Ureter (tissue), 1 donor: ENCODE measurements at places on chromosomes 1 and 21. TPM values are rescaled to one million over a fixed set of nuclear protein-coding genes. Genes with fewer than 3 reads are reported as not detected.
A peak's percentile ranks its signal among the peaks of the same experiment; 100 is the strongest.

HRNR gene
- not detected for total RNA-seq

SLC44A3 gene
- total RNA-seq = 72.1 TPM

TFF3 gene
- 3.0 TPM for total RNA-seq

HAPLN2 gene
- total RNA-seq = 5.6 TPM

DNA sequence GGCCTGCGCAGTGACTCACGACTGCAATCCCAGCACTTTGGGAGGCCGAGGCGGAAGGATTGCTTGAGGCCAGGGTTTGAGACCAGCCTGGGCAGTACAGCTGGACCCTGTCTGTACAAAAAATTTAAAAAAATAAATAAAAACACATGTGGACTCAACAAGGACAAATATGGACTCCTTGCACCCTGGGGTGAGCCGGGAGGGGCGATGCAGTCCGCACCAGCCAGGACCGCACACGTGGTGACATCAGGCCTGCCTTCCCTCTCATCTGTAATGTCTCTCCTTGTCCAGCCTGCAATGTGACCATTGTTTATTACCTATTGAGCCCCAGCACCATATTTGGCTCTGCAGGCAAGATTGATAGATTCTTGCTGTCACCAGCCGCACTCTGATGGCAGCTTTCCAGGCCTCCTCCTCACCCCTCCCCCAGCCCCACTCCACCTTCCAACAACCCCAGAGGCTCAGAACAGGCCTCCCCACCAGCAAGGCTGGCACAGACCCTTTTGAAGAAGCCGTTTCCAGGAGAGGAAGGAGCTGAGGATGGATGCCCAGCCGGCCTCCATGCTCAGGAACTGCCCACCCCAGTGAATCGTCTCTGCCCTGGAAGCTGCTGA lies 55.2 kb downstream of the IRF2BP2 start:
- peak; percentile 54 for DNase-seq

- no peak for DNase-seq
Measured at GRCh38 chr1:112872551-112872962, 83.4 kb downstream of the SLC16A1 start.

GRCh38 chr21:38760017-38760761 lies 45.5 kb upstream of the ETS2 start:
- DNase-seq = no peak

DNA sequence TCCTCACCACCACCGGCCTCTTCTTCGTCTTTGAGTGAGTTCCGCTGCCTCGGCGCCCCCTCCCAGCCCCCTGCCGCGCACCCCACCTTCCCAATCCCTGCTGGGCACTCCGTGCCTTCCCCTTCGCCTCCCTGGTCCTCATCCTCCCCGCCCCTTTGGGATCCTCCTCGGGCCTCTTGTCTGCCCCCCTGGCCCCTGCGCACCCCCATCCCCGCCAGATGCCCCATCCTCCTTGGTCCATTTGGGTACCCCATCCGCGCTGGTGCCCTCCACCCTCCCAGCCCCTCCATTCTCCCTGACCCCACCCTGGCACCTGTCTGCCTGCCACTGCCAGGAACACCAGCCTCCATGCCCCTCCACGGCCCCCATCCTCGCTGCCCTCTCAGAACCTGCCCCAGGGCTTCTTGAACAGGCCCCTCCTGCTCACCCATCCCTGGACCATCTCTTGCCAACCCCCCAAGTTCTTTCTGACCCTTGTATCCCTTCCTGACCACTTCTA lies 667 bp downstream of the ZDHHC18 start:
- DNase-seq = no peak

DNA sequence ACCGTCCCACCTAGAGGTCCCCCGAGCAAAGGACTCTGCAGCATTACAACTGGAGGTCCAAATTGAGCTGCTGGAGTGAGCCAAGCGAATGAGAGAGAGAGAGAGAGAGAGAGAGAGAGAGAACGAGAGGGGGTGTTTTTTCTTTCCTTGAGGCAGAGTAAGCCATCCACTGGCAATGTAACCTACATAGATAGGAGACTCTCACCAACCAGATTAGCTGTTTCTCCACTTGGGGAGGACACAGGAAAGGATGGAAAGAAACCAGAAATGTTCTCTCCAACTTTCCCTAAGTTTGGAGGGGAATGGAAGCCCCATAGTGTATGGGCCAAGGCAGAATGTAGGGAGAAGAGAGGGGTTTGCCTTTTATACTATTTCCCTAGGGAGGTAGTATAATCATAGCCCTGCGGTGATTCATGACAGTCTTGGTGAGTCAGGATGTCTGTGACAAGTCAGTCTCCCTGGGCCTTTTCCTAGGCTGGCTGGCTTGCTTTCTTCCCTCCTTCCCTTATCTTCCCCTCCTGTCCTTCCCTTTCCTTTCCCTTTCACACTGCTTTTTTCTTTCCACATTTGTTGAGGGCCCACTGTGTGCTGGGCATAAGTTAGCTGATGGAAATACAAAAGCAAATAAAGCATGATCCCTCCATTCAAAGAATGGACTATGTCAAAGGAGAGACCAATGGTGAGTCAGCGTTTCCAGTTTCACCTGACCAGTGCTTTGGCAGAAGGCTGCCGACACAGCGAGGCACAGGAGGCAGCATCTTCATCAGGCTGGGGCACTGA lies 7.1 kb downstream of the FNDC7 start:
- no peak for DNase-seq
